Psoas muscle (tissue), 8 donors: ENCODE measurements at places on chromosomes 4 and X. TPM values are rescaled to one million over a fixed set of nuclear protein-coding genes. Genes with fewer than 3 reads are reported as not detected.

Gene NDST3
- not detected for polyA plus RNA-seq

- no peaks in the 10 kb centered on the region for H3K27me3 ChIP-seq
- no peak overlapping the region for H3K4me3 ChIP-seq
- DNase-seq: no peak
- no peak overlapping the region for H3K27ac ChIP-seq
- no peaks in the 10 kb centered on the region for H3K4me1 ChIP-seq
Measured at GRCh38 chr4:115213716-115214115, 100.3 kb upstream of the NDST4 start.

Gene MAGIX
- polyA plus RNA-seq: 5.3 TPM

DNA sequence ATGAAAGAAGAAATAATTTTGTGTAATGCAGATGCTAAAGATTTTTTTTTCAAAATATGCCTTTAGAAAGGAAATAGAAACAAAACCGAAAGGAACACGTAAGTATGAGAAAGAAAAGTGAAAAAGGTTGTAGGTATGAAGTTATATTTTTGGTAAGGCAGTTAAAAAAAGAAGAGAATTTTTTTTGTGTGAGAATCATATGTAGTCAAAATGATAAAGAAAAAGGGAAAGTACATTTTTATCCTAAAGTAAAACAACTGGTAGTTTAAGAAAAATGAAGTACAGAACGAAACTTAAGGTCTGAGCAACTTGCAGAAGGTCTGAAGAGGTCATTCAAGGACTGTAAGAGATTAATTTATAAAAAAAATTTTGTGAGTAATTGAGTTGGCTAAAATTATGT is 164.0 kb upstream of the TRAM1L1 start:
- H3K4me3 ChIP-seq: no peak overlapping the region
- no peak overlapping the region for H3K27ac ChIP-seq
- DNase-seq: no peak
- no peaks in the 10 kb centered on the region for H3K4me1 ChIP-seq
- no peaks in the 10 kb centered on the region for H3K36me3 ChIP-seq

Gene EGF
- polyA plus RNA-seq: 2.5 TPM

- no peak for DNase-seq
- H3K4me3 ChIP-seq: no peak overlapping the region
- H3K27ac ChIP-seq: no peak overlapping the region
- peaks cover 9% of the 10 kb centered on the region for H3K4me1 ChIP-seq
Measured at GRCh38 chr4:17761062-17761461, 20.4 kb downstream of the FAM184B start.

- no peaks in the 10 kb centered on the region for H3K4me1 ChIP-seq
- H3K27me3 ChIP-seq: no peaks in the 10 kb centered on the region
- H3K4me3 ChIP-seq: no peak overlapping the region
- H3K27ac ChIP-seq: no peak overlapping the region
- no peak for DNase-seq
Measured at GRCh38 chrX:1041091-1041490, 171.4 kb downstream of the CRLF2 start.

DNA sequence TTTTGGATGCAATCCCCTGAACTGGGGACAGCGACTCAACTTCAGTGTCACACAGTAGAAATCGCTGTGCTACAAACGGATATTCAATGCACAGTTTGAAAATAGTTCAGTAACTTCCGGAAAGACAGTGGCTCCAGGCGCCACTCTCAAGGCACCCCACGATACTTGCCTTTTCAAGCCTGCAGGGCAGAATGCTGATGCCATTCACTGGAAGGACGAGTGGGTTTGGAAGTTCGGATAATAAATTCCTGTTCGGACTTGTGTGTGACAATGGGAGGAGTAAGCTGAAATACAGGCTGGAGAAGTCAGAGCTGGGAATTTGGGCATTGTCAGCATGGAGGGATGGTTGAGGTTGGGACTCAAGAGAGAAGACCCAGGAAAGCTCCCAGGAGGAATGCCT is 64.3 kb upstream of the HELT start:
- no peak overlapping the region for H3K4me3 ChIP-seq
- no peaks in the 10 kb centered on the region for H3K27me3 ChIP-seq
- no peak overlapping the region for H3K27ac ChIP-seq
- no peak for DNase-seq
- H3K4me1 ChIP-seq: peaks cover 8% of the 10 kb centered on the region

- H3K36me3 ChIP-seq: no peaks in the 10 kb centered on the region
- H3K27me3 ChIP-seq: no peaks in the 10 kb centered on the region
- no peak overlapping the region for H3K27ac ChIP-seq
- H3K4me1 ChIP-seq: no peaks in the 10 kb centered on the region
- no peak for DNase-seq
- no peak overlapping the region for H3K4me3 ChIP-seq
Measured at GRCh38 chrX:10518073-10518472, 102.3 kb downstream of the MID1 start.

- peak overlapping the region; percentile 17 for H3K27ac ChIP-seq
- H3K4me3 ChIP-seq: no peak overlapping the region
- peaks cover 21% of the 10 kb centered on the region for H3K4me1 ChIP-seq
- H3K27me3 ChIP-seq: no peaks in the 10 kb centered on the region
Measured at GRCh38 chr4:168592676-168593075, 95.8 kb downstream of the PALLD start.

Gene NPY1R
- polyA plus RNA-seq: 0.51 TPM
